Myocyte (in vitro differentiated cells): ENCODE measurements at places on chromosomes 2 and 18. TPM values are rescaled to one million over a fixed set of nuclear protein-coding genes. Genes with fewer than 3 reads are reported as not detected.

GRCh38 chr18:64183665-64184064, 34.8 kb upstream of the LINC00305 start:
- DNase-seq, result no peak

GRCh38 chr2:234444893-234445292, 52.0 kb downstream of the ARL4C start:
- peak; percentile 95 for DNase-seq

- peak; percentile 44 for DNase-seq
These were observed 6.9 kb upstream of the RALB start for GRCh38 chr2:120245520-120246332.

IL1RL2 gene
- total RNA-seq, result 0.11 TPM in 1 of 2 replicates, not detected in the other

ACOXL gene
- not detected in 2 replicates for total RNA-seq
